ENCODE measurements at places on chromosomes 7 and 10.

DNA sequence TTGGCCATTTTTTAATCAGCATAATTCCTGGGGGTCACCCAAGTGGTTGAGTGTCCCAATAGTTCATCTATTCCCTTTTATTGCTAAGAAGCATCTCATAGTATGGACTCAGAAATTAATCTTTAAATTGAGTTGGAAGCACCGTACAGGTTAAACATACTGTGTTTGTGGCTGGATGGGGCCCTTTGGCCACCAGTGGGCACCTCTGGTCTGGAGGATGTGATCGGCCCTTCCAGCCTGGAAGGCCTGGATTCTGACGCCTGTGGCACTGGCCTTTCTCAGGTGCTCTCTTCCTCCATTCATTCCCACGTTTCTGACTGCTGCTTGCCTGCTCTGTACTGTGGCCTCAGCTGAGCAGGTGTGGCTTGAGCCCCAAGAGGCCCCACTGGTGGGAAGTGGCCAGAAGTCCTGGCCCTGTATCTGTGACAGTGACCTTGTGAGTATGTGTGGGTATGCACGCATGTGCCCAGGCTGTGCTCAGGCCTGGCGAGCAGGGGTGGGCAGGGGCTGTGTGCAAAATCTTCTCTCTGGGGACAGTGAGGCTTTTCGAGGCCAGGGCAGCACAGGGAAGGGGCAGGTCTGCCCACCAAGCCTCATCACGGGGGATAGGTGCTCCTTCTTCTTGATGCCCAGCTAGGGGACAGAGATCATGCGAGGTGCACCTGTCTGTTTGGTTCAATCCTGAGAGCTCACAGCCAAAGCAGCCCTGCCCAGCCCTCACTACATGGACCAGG, 30.1 kb downstream of the LDB3 start:
- no peak for DNase-seq

DNA sequence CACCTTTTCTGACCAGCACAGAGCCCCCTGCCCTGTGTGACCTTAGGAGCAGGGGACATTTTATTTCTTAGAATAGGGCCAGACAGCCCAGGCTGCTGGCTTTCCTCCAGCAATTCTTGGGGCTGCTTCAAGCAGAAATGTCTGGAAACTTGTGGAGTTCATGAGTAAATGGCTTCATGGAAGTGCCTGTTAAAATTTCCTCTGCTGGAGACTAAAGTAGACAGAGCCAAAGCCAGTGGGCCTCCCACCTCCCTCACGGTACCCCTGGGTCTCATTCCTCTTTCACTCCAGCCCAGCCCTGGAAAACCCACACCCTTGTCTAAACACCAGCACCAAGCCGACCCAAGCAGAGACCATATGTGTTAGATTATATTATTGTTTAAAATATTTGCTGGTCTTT, 505.5 kb upstream of the ZMIZ1 start:
- no peak for DNase-seq

- no peak for DNase-seq
Observed at GRCh38 chr7:38825721-38826440, 83.1 kb downstream of the VPS41 start.

DNA sequence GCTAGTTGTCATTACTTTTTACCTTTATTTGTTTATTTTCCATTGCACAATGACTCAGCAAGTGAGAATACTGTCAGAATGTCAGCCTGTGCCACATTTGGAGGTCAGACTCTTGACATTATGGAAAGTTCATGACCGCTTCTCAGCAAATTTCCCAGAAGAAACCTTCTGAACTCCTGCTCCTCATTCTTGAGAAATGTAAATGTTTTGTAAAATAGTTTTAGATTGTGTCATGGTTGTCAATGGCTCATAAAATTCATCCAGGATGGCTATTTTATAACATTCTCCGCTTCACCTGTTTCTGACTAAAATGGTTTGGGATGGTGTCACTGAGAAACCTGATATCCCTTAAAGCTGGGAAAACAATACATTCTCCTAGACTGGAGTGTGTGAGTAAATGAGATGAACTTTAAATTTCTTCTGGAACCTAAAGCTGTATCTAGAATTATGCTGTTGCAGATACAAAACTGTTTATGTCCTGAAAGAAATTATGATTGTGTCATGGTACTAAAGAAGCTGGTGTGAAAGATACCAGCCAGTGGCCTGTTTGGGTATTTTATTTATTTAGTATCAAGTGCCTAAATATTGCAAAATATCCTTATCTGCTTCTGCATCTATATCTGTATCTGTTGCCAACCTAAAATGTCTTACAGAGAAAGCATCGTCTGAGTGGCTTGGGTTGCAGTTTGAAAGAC, 671.7 kb downstream of the GATA3 start:
- DNase-seq: no peak

DNA sequence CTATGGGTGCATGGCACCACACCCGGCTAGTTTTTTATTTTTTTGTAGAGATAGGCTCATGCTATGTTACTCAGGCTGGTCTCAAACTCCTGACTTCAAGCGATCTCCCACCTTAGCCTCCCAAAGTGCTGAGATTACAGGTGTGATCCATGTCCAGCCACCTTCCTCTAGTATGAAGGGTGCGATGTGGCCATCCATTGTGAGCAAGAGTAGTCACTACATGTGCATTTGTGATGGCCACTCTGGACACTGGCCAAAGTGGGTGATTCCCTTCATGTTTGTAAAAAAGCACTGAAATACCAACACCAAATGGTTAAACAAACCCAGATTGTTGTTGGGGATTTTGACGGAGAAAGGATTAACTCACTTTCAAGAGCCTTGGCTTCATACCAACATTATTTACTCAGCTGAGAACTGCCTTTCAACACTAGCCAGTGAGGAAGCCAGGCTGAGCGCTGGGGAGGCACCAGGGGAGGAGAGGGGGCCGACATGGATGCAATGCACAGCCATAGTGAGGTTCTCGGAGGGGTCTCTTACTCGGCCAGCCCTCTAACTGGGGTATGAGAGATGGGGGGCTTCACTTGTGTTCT, 198.1 kb upstream of the LYZL2 start:
- no peak for DNase-seq

DNA sequence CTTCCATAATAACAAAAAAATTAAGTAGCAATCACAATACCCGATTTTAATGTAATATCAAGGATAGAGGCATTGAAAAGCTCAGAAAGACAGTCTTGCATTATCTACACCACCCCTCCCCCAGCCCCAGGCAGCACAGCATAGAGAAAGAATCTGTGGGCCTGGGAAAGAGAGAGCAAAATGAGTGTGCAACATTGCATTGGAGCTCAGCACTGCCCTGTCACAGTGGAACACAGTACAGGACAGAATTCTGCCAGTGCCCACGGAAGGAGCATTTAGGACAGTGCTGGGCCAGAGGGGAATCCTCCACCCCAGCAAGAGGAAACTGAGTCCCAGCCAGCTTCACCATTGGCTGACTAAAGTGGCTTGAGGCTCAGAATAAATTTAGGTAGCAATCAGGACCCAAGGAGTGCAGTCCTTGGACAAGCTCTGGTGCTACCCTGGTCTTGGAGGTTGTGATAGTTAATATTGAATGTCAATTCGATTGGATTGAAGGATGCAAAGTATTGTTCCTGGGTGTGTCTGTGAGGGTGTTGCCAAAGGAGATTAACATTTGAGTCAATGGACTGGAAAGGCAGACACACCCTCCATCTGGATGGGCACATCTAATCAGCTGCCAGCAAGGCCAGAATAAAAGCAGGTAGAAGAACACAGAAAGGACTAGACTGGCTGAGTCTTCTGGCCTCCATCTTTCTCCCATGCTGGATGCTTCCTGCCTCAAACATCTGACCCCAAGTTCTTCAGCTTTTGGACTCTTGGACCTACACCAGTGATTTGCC, 234.4 kb downstream of the ANK3 start:
- no peak for DNase-seq

DNA sequence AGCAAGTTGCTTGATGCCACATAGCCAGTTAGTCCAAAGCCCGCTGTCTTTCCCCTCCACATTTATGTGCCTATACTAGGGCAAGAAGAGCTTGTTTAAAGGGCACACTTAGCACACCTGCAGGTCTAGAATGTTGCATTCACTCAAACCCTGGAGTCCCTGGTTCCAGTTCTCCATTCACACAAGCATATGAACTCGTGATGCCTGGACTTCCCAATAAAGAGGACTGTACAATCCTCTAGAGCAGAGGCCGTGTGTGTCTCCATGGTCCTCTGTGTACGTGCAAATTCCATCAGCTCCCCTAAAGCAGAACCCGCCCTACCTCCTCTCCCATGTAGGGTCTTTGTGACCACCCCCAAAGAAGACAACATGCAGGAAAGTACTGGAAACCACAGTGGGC, 3.0 kb upstream of the SH3PXD2A start:
- DNase-seq: no peak

GRCh38 chr7:77538281-77539212, 1.5 kb downstream of the PTPN12 start:
- DNase-seq: peak; percentile 40

- no peak for DNase-seq
Observed at GRCh38 chr10:81040940-81041339, 503.2 kb downstream of the SH2D4B start.

- DNase-seq: no peak
Observed at GRCh38 chr10:124689911-124690498, 54.2 kb downstream of the FAM53B start.

DNA sequence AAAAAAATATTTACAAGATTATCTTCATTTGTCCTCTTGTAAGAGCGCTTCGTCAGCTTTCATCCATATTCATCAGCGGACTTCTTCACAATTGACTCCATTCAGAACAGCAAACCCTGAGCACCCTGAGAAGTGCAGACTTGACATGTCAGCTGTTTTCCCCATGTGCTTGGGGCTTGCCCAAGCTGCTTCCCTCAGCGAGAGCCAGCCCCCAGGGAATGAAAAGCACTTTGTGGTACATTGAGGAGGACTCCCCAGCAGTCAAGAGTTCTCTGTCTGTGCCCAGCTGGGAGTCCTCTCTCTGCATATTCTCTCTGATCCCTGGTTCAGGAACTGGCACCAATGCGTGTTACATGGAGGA, 22.7 kb downstream of the HKDC1 start:
- peak; percentile 55 for DNase-seq

DNA sequence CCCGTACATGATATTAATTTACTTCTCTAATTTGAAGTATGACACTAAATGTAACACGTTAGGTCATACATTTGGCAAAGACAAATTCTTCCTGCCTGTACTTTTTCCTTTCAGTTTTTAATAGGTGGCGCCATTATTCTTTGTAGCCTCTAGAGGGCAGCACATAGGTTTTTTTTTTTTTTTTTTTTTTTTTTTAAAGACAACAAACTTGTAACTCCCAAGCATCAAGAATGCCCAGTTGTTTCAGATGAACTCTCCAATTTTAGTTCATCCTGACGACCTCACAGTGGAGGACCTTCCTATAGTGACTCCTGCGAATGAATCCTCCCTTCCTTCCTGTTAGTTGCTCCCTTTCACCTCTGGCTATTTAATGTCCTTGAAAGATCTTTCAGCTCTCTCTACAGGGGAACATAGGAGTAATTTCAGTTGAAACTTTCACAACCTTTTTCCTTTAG, 139.3 kb upstream of the HDAC9 start:
- DNase-seq: no peak

- DNase-seq: no peak
Observed at GRCh38 chr10:78757344-78757925, 311.3 kb upstream of the ZMIZ1 start.

DNA sequence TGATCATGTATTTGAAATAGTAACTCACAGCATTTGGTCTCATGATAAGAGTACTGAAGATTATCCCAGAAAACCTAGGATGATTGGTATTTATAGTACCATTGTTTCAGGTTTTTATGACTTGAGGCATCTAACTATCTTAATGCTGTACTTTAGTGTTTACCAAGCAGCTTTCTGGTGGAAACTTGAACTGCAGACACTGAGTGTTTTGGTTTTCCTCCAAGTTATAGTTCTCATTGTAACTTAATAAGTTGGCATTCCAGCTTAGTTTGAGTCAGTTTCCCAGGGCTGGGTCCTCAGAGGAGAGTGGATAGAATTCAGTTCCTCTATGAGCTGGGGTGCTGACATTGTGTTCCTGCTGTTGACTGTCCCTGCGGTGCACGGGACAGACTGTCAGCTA, 50.4 kb downstream of the SEC23IP start:
- no peak for DNase-seq

DNA sequence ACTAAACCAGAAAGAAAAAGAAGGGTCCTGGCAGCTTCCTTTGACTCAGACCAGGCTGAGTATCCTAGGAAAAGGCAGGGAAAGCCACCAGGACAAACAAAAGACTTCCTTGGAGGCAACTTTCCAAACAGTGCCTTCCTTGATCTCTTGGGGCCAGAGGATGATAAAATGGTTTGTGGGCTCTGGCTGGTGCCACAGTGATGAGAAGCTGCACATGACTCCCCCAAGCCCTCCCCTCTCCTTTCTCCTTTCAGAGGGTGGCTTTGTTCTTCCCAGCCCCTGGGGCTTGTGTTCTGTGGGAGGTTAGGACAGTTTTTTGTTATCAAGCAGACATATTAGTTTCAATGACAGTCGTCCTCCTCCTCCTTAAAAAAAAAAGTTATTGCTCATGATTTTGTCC, 183.2 kb downstream of the SEM1 start:
- DNase-seq: no peak

DNA sequence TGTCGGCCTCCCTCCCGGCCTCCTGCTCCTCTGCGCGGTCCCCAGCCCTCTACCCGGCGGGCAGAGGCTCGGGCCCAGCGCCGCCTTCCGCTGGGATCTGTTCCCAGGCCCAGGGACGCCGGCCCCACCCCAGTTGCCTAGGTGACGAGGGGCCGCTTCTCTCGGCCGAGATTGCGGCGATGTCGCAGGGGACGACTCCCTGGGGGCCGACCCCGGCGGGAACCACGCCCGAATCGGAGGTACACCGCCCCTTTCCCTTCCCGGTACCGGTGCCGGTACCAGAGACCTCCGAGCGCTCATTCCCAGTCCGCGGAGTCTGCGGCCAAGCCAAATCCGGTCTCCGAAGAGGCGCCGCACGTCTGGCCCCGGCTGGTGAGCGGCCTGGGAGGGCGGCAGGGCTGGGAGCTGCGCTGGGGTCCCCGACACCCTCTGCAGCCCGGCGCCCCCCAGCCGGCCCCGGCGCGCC, at the start of gene CABCOCO1:
CABCOCO1 (plus strand) TSS at position 136 of the 466 bp plus-strand sequence; CDS start at position 180, 44 bp downstream.
- peak; percentile 73 for DNase-seq

DNA sequence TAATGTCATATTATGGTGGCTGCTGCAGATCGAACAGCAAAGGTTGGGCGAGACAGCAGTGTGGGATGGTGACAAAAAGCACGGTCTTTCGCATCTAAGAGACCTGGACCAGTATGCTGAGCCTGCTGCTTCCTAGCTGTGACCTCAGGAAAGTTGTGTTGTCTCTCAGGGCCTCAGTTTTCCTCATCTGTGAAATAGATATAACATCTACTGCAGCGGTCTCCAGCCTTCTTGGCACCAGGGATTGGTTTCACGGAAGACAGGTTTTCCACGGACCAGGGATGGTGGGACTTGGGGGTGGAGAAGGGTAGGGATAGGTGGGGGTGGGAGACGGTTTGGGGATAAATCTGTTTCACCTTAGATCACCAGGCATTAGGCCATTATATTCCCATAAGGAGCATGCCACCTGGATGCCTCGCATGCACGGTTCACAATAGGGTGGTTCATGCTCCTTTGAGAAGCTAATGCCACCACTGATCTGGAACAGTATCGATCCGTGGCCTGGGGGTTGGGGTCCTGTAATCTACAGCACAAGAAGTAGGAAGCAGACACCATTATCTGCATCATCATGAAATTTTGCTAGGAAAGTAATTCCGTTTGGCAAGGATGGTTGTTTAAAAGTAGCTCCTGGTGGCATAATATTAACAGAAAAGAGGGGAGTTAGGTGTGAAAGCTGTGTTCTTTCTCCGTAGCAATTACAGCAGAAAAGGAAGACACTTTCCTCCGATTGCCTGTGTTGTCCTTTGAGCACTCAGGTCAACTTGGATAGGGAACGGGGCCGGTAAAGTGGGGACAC, 10.8 kb downstream of the KLF6 start:
- no peak for DNase-seq

GRCh38 chr10:528173-529165, 161.0 kb downstream of the DIP2C start:
- no peak for DNase-seq

- DNase-seq: no peak
Observed at GRCh38 chr7:137935884-137936508, 65.9 kb downstream of the CREB3L2 start.
